Fibroblast of skin of left biceps (primary cell): ENCODE measurements at places on chromosomes 6 and 20.
A peak's percentile ranks its signal among the peaks of the same experiment; 100 is the strongest.

DNA sequence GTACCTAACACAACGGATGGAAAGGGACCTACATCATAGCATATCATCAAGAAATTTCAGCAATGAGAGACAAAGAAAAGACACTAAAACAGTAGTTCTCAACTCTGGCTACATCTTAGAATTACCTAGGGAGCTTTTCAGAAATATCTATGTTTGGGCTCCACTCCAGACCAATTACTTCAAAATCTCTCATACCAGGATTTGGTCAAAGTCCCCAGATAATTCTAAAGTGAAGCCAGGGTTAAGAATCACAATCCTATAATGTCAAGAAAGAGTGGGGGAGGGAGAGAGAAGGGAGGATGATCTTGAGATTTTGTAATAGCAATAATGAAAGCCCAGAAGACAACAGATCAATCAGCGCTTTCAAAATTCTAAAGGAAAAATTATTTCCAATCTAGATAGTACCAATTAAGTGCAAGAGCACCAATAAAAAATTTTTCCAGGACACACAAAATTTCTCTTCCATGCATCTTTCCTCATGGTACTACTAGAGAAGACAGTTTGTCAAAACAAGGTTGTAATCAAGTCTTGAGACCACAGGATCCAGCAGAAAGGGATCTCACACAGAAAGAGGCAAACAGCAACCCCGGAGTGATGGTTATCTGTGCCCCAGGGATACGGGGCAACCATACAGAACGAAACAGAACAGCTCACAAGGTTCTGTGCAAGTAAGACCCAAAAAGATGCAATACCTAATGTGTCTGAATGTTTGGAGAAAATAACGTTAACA, 152.9 kb upstream of the DST start:
- no peak for DNase-seq

GRCh38 chr6:75751443-75751842, 2.4 kb downstream of the MYO6 start:
- no peak for DNase-seq

GRCh38 chr6:15879371-15880261, 216.8 kb upstream of the DTNBP1 start:
- no peak for DNase-seq

GRCh38 chr6:14540810-14541540, 423.4 kb downstream of the CD83 start:
- no peak for DNase-seq

- DNase-seq: no peak
Observed at GRCh38 chr20:47572105-47572729, 70.5 kb downstream of the NCOA3 start.

- no peak for DNase-seq
Observed at GRCh38 chr6:169648092-169648491, 53.7 kb downstream of the WDR27 start.

DNA sequence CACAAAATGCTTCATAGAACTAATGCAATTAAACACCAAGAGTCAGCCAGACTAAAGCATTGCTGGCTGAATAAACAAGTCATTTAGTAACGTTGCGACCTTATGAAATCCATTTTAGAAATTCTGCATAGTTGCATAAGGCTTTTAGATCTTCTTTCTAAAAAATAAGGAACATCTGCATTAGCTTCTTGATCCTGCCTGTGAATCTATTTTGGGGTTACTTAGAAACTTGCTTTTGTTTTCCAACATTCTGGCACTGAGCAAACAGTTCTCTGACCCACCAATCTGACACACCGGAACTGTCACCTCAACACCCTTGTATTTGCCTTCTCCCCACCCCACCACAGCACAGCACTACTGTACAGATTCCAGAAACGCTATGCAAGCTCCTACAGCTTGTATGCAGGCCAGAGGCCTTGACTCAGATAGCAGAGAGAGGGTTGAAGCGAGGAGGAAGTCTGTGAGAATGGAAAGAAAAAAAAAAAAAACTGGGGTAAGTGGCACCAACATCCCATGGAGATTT, 55.0 kb downstream of the KIF13A start:
- peak; percentile 82 for DNase-seq
